ENCODE measurements at places on chromosomes 12 and 14. TPM values are rescaled to one million over a fixed set of nuclear protein-coding genes. Genes with fewer than 3 reads are reported as not detected.

DNA sequence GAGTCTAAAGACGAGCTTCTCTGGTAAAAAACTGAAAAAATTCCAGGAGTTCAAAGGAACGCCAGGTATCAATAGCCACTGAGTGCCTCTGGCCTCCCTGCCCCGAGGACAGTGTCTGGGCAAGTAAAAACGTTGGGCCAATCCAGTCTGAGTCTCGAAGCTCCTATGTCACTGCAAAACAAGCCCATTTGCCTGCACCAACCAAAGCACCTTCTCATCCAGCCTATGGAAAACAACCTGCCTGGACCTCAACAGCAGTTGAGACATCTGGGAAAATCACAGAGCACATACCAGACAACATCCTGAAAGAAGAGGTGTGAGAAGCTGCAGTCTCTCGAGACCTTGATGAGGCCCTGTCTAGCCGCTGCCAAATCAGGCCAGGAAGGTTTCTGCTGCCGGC is 56.6 kb downstream of the RNF34 start:
- no peak for DNase-seq

The TSPAN9 gene
- 8.1 TPM for total RNA-seq

DNA sequence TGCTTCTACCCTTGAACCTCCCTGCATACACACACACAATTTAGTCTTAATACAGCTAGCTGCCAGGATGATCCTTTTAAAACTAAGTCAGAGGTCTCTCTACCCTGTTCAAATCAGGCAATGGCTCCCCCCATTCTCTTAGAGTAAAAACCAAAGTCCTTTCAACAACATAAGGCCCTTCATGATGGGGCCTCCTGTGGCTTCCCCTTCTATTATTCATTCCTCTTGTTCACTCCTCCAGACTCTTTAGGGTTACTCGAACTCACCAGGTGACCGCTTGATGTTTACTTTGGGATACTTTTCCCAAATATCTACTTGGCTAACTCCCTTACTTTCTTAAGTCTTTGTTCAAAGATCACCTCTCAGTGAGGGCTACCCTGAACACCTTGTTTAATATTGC is 30.4 kb downstream of the DENND5B start:
- DNase-seq, result no peak

The LRRC10 gene
- total RNA-seq, result not detected

DNA sequence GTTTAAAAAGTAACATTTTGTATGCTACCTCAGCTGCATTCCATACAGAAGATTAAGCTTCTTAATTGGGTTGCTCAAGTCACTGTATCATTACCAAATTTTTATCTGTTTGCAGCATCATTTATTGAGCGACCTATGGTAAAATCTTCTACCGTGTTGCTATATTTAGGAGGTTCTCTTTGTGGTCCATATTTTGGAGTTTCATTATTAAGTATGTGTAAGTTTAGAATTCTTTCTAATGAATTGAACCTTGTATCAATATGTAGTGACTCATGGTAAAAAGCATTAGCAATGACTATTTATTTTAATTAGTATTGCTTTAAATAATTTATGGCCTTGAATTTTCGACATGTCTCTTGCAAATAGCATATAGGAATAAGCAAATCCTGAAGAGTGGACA is 42.2 kb downstream of the CSRP2 start:
- DNase-seq, result no peak

The AKAP6 gene
- 2.2 TPM for total RNA-seq

- no peak for DNase-seq
Measured at GRCh38 chr12:4679711-4680110, 30.8 kb downstream of the NDUFA9 start.

DNA sequence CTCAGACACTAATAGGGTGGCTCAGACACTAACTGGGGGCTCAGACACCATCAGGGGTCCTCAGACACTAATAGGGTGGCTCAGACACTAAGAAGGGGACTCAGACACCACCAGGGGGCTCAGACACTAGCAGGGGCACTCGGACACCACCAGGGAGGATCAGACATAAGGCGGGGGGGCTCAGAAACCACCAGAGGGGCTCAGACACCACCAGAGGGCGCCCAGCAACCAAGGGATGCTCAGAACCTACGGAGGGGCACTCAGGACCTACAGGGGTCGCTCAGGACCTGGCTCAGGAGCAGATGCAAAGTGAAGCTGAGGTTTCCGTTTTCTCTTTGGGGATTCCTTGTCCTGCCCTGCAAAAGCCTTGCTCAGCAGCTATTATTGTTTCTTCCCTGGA is 448.5 kb downstream of the TMEM121 start:
- DNase-seq, result no peak

GRCh38 chr12:27865421-27865820 is 85.4 kb upstream of the MANSC4 start:
- peak; percentile 72 for DNase-seq

Measured in fibroblast of the aortic adventitia (primary cell).